ENCODE measurements at places on chromosomes 4 and X.

DNA sequence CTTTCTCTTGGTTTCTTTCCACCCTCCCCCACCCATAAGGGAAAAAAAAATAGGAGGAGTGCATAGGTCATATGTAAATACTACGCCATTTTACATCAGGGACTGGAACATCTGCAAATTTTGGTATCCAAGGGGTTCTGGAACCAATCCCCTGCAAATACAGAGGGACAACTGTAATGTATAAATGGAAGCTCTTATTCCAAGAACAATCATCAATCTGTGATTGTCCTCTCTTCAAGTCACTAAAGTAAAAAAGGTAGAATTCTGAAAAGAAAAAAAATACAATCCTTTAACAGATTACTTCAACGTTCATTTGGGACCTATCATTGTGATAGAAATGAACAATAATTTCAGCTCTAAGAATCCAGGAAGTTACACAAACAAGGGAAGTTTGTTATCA is 13.6 kb downstream of the PPA2 start:
- DNase-seq = no peak

GRCh38 chr4:37881811-37882210 is 9.1 kb upstream of the TBC1D1 start:
- no peak for DNase-seq

DNA sequence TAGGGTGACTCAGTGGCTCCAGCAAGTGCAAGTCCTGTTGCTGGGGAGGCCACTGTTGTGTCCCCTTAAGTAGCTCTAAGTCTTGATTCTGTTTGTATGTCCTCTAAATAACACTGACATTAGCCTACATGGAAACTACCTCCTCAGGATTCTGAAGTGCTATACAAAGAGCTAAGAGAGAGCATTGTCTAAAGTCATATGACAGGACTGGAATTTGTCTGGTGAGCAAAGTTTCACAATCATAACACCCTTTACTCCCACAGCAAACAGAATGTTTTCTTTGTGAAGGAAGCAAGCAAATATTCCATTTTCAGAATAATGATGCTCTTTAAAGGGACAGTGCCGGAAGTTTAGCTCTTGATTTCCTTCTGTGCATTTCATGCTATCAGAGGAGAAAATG is 23.4 kb upstream of the CT47A1 start:
- no peak for DNase-seq

- peak; percentile 10 for DNase-seq
Measured at GRCh38 chr4:101790521-101791181, at the start of gene BANK1. BANK1 (plus strand) TSS chr4:101790730; CDS start chr4:101790881, 151 bp downstream.

DNA sequence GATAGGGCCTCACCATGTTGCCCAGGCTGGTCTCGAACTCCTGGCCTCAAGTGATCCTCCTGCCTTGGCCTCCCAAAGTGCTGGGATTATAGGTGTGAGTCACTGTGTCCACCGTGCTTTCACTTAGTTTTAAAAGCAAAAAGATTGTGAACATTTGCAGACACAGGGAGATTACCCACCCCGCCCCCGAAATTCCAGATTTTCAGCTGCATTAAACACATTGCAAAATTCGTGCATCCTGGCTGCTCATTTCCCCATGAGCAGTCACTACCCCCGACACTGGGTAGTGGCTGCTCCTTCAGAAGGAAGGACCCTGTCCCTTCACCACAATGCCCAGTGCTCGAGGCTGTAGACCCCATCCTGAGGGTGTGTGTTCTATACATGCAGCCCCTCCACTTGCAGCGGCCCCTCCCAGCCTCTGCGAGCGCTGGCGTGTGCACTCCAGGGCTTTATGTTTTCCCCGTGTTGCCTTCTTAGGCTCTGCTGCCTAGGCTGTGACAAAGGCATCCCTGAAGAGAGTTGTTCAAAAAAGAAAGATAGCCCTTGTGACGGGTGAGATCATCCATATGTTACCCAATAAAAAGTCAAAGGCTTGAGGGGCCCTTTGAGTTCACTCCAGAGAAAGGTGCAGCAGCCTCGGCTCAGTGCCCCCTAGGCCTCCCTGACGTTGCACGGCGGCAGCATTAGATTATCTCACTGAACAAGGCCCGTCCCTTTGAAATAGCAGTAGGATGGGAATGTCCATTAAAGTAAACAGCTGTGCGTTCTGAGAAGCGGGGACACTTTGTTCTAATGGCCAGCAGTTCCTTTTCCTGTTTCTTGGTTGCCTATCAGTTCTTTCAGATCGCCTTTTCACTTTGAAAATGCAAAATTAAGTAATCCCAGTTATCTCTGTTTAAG is 71.6 kb downstream of the SHROOM2 start:
- no peak for DNase-seq

DNA sequence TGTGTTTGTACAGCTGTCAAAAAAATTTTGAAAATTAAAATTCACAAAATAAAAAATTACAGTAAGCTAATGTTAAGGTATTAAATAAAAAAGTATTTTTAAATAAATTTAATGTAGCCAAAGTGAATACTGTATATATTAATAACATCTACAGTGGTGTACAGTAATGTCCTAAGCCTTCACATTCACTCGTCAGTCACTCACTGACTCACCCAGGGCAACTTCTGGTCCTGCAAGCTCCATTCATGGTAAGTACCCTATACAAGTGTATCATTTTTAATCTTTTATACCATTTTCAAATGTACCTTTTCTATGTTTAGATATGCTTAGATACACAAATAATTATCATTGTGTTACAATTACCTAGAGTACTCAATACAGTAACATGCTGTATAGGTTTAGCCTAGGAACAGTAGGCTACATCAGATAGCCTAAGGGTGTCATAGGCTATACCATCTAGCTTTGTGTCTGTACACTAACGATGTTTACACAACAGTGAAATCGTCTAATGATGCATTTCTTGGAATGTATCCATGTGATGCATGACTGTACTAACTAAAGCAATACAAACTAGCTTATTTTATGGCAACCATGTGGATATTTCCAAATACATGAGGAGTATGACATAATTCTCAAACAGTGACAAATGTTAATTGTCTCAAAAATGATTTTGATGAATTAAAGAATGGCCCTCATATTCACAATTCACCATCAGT is 13.7 kb downstream of the DDX60 start:
- DNase-seq = no peak

DNA sequence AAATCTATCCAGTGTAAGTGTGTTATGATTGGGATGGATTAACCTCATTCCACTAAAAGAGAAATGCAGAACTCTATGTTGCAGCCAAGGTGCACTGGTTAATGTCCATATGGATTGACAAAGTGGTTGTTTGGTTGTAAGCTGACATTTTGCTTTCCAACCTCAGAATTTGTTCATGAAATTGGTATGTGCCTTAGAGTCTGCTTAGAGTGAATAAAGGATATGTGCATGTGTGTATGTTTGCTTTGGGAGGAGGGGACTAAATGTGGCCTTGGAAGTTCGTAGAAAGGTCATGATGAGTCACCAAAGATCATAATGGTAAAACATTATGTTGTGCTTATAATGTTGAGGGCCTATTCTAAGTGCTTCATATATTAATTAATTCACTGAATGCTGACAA is 44.1 kb upstream of the MBNL3 start:
- no peak for DNase-seq

DNA sequence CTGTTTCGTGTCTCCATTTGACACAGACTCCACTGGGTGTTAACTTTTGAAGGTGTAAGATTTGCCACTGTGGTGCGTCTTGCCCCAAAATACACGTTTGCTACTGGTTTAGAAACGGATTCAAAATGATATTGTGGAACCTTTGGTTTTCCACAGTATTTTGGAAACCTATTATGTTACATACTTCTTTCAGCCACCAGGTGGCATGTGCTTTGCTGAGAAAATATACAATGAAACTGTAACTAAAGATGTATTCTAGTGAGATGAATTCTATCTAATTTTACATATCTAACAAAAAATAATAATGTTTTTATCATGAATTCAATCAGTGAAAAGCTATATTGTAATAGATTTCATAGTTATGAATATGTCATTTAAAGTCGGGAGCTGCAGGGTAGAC is 28.4 kb upstream of the SLITRK4 start:
- DNase-seq = no peak

GRCh38 chrX:38156838-38157237 is 63.8 kb downstream of the SRPX start:
- no peak for DNase-seq

DNA sequence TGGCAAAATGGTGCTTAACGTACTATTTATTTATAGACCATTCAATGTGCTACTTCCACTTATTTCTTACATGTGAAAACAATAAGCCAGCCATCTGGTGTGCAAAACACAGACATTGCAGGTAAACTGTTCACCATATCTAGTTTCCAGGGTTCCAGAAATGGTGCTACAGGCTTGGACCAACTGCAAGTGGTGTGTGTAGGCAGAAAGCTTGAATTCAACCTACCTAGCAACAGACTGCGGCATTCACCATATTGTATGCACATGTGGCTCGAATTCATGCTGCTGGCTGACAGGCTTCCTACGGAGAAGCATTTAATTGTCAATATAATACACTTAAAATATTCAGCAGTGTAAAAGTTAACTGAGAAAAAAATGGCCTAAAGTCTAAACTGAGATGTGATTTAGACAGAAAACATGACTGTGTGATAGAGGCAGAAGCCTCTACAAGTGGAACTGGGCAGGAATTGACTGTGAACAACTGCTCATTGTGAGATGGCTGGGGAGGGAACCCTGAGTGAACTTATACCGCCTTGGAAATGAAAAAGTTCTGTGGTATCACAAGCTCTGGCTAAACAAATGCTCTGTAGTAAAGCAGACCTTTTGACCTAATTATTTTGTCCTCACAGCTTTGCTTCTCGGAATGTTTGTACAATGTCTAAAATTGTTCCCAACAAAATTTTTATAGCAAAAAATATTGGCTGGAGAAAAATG is 434.7 kb downstream of the GRIA2 start:
- no peak for DNase-seq

GRCh38 chr4:85005865-85006377 is 39.4 kb upstream of the WDFY3 start:
- no peak for DNase-seq

DNA sequence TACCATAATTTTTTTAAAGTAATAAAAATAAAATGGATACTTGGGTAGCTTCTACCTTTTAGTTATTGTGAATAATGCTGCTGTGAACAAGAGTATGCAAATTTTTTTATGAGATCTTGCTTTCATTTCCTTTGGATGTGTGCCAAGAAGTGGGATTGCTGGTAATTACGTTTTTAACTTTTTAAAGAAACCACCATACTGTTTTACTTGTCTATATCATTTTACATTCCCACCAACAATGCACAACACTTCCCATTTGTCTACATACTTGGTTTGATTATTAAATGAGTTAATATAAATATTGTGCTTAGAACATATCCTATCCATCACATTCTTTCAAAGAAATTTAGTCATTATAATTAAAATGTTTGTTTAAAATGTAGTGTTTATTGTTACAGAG is 3.9 kb upstream of the SULT1B1 start:
- no peak for DNase-seq

GRCh38 chrX:3548765-3549391 is 164.6 kb downstream of the PRKX start:
- no peak for DNase-seq

GRCh38 chrX:19034025-19034424 is 50.1 kb upstream of the PHKA2 start:
- no peak for DNase-seq

DNA sequence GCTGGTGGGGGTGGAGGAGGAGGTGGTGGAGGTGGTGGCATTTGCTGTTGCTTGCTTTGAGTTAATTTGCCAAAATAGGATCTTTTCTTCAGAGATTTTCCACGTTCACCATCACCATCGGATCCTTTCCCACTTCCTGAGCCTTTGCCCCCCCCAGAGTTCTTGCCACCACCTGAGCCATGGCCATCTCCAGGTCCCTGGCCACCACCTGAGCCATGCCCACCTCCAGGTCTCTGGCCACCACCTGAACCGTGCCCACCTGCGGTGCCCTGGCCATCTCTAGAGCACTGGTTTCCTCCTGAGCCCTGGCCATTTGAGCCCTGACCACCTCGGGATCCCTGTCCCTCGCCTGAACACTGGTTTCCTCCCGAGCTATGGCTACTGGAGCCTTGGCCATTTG is 1.9 kb downstream of the IRS4 start:
- DNase-seq = no peak

DNA sequence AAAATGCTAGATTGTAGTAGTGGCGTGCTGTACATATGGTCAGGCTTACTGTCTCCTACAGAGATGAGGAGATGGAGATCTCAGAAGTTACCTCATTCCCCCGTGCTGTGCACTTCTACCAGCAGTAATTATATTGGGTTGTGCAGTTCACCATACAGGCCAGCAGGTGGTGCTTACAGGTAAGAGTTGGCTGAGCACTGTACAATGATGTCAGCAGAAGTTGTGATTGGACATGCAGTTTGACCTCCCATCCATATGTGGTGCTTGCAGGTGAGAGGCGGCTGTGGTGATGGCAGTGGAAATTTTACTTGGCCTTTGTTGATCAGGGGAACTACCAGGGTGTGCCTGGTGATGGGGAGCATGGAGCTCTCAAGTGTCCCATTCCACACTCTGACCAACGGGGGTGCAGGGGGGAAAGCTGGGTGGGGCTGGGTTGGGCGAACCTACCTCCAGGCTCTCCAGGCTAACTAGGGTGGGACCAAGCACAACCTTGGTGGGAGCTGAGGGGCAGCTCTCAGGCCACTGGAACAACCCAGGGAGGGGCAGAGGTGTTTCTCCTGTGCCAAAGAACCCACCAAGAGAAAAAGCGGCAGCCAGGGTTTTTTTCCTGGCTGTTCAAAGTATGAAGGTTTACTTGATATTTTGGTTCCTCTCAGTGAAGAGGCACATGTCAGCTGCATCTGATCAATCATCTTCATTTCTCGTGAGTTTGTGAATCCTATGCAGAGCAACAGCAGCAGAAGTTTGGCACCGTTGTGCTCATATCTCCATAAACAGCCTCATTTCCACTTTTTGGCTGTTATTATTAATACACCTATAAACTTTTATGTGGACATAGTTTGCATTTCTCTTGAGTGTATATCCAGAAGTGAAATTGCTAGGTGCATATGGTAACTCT is 73.8 kb upstream of the FREM3 start:
- peak; percentile 26 for DNase-seq

DNA sequence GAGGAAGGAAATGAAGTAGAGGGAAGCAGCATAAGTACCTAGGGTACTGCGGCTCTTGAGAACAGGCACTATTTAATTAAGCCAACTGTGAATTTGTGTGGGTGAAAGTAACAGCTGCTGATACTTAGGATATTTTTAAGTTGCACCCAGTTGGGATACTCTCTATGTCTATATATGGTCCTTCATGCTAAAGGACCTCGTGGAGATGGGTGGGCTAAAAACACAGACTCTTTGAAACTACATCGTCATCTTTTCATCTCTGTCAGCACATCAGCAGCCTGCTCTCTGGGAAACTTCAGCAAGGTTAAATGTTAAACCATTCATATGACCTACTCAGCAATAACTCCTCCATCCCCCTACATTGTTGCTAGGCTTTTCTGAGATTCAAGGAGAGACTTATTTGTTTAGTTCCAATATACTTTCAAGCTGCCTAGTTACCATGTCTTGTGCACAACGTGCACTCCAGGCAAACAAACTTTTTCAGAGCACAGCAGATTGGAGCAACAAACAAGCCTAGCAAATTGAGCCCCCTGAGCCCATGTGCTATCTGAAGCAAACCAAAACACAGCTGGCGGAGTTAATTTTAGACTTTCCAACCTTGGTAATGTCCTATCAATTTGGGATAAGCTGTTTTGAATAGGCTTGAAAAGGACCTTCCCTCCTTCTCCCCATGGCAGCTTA is 6.2 kb upstream of the MOB1B start:
- no peak for DNase-seq

GRCh38 chr4:173682609-173683008 is 152.6 kb upstream of the HAND2 start:
- DNase-seq = no peak

All from stimulated activated CD4-positive, alpha-beta T cell treated with anti-CD3 and anti-CD28 coated beads, Interleukin-4, amount 100 ng/mL, for 4 hours (primary cell).